ENCODE measurements at places on chromosomes 16 and 17.

DNA sequence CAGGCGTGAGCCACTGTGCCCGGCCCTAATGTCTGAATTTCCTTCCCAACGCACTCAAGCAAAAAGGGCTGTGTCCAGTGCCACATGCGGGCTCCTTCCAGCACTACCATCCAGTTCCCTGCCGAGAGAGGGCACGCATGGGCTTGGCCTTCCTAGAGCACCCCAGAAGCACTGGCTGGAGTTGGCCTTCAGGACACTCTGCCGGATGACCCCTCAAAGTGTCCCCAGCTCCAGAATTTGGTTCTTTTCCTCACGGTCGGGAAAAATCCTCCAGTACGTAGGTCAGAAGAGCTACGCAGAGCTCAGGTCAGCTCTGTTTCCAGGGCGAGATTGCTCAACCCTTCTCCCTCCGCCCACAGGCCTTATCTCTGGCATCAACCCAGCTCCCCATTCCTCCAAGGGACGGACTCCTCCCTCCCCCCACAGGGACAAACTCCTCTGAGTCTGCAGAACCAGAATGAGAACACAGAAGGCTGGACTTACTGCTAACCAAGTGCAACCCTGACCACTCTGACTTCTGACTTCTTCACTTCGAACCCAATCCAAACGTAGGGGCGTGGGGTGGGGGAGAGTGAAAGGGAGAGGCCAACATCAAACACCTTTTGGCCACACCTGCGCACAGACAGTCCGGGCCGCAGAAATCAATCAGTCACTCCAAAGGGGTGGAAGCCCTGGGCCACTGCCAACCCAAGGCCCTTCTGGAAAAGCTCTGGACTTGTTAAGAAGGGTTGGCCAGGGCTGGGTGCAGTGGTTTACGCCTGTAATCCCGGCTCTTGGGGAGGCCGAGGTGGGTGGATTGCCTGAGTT, 3.6 kb downstream of the CDC42EP4 start:
- no peaks in the 10 kb centered on the region for H3K36me3 ChIP-seq
- no peaks in the 10 kb centered on the region for H3K27me3 ChIP-seq
- peak overlapping the region; percentile 86 for H3K4me3 ChIP-seq

DNA sequence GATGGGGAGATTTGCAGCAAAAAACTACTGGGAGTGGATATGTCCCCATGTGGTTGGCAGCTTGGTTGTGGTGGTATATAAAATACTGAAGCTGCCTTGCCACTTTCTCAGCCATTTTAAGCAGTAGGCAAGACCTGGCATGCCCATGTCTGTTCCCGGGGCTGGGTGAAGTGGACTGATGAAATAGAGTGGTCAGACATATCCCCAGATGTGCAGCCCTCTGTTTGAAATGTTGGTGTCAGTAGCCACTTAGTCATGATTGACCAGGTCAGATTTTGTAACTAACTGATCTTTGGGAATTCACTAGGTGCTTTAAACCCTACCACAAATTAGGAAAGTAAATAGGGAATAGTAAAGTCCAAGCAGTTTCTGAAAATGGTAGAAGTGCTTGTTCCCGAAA, 151.6 kb downstream of the PHKB start:
- H3K27me3 ChIP-seq, result no peaks in the 10 kb centered on the region
- H3K4me1 ChIP-seq, result peaks cover 7% of the 10 kb centered on the region
- no peak overlapping the region for H3K4me3 ChIP-seq
- no peak overlapping the region for H3K27ac ChIP-seq

DNA sequence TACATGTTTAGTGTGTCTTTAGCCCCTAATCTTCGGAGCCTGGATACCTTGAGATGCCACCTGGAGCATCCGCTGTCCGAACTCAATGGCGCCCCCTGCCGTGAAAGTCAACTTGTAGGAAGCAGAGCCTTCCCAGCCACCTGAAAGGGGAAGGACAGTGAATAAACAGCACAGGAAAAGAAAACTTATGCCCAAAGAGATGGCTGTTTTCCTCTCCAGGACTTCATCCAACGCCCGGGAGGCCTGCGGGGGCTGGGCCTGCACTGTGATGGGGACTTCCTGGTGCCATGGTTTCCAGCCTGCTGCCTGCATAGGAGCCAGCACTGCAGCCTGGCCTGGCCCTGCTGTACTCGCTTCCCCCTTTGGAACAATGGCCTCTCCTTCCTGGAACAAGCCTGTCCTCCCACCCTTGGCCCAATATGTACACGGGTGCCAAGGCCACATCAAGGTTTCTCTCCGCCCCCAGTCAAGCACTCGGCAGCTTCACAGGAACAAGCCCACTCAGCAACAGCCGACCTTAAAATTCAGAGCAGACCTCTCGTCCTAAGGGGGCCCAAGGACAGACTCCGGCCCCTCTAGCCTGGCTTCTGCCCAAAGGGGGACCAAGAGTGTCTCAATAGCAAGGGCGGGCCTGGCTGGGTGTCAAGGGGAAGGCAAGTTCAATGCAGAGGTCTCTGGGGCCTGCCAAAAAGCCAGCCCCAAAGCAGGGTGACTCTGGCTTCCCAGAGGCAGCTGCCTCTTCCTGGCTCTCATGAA, 4.5 kb upstream of the UNC13D start:
- peak overlapping the region; percentile 78 for H3K27ac ChIP-seq
- H3K36me3 ChIP-seq, result peaks cover 78% of the 10 kb centered on the region
- H3K4me1 ChIP-seq, result peaks cover 98% of the 10 kb centered on the region
- no peaks in the 10 kb centered on the region for H3K27me3 ChIP-seq
- DNase-seq, result peak; percentile 80
- H3K4me3 ChIP-seq, result no peak overlapping the region

DNA sequence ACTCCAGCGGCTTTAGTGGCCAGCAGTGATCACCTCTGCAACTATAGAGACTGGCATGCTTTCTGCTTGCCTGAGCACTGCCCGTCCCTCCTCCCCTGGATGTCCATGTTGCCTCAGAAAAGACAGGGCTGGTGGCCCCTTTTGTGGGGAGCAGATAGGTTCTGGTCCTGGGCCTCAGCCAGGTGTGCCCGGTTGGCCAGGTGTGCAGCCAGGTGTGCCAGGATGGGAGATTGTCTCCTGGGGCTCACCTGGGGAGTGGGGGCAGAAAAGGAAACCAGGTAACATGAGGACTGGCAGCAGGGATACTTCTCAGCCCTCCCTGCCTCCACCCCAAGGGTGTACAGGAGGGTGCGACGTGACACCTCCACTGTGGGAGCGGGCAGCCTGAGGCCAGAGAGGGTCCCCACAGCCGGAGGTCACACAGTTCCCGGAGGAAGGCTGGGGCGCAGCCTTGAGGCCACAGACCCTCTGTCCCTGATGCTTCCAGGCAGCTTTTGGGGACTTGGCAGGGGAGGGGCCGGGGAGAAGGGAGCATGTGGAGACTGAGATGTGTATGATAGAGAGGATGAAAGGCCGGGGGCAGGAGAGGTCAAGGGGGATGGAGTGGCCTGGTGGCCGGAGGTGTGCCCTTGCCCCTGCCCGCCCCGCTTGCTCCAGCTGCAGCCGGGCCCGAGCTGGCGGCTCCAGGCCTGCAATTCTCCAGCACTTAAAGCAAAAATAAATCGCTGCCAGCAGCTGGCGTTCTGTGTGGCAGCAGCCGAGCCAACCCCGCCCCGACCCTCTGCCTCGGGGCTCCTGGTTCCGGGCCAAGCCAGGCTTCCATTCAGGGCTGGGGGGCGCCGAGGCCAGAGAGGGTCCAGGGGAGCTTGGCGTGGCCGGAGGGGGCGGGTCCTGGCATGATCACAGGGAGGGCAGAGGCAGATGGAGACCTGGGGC, 6.7 kb downstream of the KCNJ12 start:
- no peaks in the 10 kb centered on the region for H3K27me3 ChIP-seq
- no peak overlapping the region for H3K4me3 ChIP-seq
- DNase-seq, result no peak
- no peaks in the 10 kb centered on the region for H3K36me3 ChIP-seq
- H3K4me1 ChIP-seq, result peaks cover 40% of the 10 kb centered on the region

- H3K27ac ChIP-seq, result no peak overlapping the region
- H3K36me3 ChIP-seq, result no peaks in the 10 kb centered on the region
- DNase-seq, result no peak
- H3K27me3 ChIP-seq, result no peaks in the 10 kb centered on the region
- peaks cover 17% of the 10 kb centered on the region for H3K4me1 ChIP-seq
These were observed 93.8 kb upstream of the FAM20A start for GRCh38 chr17:68694791-68695485.

- H3K27me3 ChIP-seq, result no peaks in the 10 kb centered on the region
- H3K4me1 ChIP-seq, result no peaks in the 10 kb centered on the region
- no peak overlapping the region for H3K4me3 ChIP-seq
- no peaks in the 10 kb centered on the region for H3K36me3 ChIP-seq
- H3K27ac ChIP-seq, result no peak overlapping the region
- no peak for DNase-seq
These were observed 16.7 kb downstream of the BPTF start for GRCh38 chr17:67841992-67842391.

DNA sequence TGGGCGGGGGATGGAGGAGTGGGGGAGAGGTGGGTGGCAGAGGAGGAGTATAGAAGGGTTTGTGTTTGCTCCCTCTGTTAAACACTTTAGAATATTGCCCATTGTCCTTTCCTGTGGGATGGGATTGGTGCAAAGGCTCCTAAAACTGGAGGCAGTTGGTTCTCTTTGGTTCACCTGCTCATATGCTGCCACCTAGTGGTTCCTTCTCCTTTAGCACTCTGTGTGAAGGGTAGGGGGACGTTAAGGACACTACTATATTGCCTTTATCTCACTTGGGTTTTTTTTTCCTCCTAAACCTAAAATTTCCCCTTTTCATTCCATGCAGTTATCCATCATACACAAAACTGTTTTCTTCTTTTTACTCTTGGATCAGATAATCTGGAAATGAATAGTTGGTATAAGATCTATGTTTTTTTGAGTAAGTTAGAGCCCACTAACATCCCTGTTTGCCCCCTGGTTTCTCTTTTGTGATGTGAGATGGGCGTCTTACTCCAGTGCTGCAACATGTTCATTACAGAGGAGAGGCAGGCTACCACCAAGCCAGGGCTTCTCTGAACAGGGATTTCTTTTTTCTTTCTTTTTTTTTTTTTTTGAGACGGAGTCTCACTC, 23.8 kb downstream of the SNX11 start:
- DNase-seq, result peak; percentile 73
- no peak overlapping the region for H3K27ac ChIP-seq
- H3K27me3 ChIP-seq, result no peaks in the 10 kb centered on the region
- H3K4me1 ChIP-seq, result no peaks in the 10 kb centered on the region
- peaks cover 7% of the 10 kb centered on the region for H3K36me3 ChIP-seq

DNA sequence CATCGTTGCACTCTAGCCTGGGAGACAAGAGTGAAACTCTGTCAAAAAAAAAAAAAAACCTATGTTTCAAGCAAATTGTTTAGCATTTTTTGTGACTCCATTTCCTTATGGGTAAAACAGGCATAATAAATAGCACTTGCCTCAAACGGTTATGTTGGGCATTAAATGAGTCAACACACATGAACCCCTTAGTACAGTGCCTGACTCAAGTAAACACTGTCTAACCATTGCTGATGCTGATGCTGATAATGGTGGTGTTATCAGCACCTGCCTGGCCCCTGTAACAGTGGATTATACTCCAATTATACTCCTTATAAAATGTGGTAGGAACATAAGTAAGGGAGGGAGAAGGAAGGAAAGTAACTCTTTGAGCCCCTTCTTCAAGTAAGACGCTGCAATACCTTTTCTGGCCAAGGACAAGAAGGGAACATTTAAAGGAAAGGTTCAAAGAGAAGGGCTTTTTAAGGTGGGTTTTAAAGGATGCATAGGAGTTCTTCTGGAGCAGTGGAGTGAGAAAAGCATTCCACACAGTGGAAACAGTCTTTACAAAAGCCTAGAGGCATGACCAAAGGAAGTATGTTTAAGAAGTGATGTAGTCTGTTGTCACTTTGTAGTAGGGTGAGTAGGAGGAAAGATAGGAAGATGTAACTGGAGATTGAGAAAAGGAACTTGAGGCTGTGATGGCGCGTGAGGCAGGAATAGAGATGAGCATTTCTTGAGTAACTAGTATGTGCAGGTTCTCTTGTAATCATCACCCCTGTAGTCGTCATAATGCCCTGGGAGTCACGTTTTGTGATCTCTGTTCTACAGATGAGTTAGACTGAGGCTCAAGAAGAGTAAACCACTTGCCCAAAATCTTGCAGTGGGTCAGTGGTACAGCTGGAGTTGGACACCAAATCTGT, 4.3 kb downstream of the SCNN1B start:
- H3K4me1 ChIP-seq, result no peaks in the 10 kb centered on the region
- no peak overlapping the region for H3K27ac ChIP-seq
- H3K36me3 ChIP-seq, result no peaks in the 10 kb centered on the region

DNA sequence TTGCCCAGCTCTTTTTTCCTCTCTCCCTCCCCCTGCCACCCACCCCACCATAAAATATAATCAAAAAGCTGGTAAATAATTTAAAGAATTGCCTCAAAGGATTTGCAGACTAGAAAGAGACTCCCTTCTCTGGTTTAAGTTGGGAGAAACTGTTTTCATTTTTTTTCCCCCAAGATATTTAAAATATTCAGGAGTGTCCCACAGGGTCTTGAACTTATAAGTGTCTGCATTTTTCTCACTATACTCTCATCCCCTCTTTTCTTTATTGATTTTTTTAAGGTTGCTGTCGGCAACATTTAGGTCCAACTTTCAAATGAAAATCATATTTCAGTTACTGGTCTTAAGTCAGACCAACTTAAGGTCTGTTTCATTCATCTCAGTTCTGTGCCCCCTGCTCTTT, 210.2 kb downstream of the MSI2 start:
- H3K36me3 ChIP-seq, result no peaks in the 10 kb centered on the region
- no peaks in the 10 kb centered on the region for H3K27me3 ChIP-seq
- no peak for DNase-seq
- no peak overlapping the region for H3K4me3 ChIP-seq
- H3K4me1 ChIP-seq, result peaks cover 25% of the 10 kb centered on the region

DNA sequence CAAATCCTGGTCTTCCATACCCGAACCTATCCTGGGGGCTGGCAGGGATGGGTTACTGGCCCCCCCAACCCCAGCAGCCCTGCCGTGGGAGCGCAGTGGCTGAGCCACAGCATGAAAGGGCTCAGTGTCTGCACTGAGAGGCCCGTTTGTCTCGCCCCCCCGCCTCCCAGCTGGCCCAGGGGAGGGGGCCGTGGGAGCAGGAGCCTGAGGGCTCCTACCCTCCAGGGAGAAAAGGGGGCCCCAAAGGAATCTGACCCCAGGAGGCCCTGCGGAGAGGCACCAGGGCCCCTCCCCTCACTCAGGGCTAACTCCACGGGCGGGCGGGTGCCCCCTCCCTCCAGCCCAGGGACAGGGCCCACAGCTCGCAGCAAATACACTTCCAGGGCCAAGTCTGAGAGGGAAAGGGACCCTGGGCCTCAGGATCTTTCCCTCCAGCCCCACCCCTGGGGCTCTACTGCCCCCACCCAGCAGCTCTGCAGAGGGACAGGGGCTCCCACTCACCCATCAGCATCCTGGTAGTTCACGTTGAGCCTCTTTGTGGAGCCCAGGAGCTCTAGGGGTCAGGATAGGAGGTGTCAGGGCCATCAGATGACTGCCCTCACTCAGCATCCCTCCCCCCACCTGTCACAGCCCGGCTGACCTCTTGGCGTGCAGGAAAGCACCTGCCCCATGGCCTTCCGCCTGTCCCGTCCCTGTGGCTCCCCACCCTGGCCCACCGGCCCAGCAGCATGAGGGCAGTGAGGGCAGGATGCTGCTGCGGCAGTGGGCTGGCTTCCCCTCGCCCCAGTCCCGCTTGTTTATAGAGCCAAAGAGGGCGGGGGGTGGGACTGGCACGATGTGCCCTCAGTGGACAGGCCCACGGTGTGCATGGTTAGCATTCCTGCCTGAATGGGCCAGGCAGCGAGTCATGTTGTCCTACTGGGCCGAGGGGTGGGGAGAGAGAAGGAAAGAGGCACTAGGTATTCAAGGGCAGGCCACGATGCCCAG, 7.3 kb downstream of the CASKIN2 start:
- no peak overlapping the region for H3K4me3 ChIP-seq
- no peaks in the 10 kb centered on the region for H3K27me3 ChIP-seq
- peak; percentile 18 for DNase-seq
- H3K36me3 ChIP-seq, result no peaks in the 10 kb centered on the region
- H3K27ac ChIP-seq, result peak overlapping the region; percentile 92
- peaks cover 38% of the 10 kb centered on the region for H3K4me1 ChIP-seq

GRCh38 chr17:30922235-30923030, 688 bp downstream of the ADAP2 start:
- H3K4me3 ChIP-seq, result peak overlapping the region; percentile 55
- DNase-seq, result peak; percentile 8
- peak overlapping the region; percentile 68 for H3K27ac ChIP-seq

Measured in heart right ventricle (tissue), 16 donors.